ENCODE measurements at places on chromosomes 5 and 9.
A peak's percentile ranks its signal among the peaks of the same experiment; 100 is the strongest.

- DNase-seq = no peak
Observed at GRCh38 chr5:10432059-10433008, 9.3 kb upstream of the ROPN1L start.

DNA sequence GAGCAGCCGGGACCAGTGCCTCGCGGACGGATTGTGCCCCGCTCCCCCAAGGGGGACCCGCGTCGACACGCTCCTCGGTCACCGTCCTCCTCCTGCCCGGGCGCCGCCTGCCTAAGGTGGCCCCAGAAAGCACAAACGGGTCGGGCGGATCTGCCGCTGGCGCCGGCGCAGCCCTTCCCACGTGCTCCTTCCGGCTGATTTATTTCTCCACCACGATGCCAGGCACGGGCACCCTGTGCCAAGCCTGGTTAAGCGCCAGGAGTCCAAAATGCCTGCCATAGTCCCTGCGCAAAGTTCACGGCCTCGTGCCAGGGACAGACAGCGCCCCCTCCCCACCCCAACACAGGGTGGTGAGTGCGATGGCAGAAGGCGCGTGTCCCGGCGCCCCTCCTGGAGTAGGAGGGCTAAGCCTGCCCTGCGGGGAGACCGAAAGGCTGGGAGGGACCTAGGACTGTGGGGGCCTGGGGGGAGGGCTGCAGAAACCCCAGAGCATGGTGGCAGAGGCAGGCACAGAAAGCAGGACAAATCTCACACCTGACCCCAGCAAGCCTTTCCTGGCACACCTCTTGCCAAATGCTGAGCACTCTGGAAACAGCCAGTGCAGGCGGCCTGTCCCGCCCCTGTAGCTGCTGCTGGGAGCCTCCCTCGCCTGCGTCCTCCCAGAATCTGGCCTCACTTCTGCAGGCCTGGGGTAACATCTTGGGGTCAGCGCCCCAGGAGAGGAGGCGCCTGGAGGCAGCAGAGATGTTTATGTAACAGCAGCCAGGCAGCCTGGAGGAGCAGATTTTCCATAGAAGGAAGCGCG lies 1.1 kb upstream of the NOTCH1 start:
- DNase-seq = no peak

DNA sequence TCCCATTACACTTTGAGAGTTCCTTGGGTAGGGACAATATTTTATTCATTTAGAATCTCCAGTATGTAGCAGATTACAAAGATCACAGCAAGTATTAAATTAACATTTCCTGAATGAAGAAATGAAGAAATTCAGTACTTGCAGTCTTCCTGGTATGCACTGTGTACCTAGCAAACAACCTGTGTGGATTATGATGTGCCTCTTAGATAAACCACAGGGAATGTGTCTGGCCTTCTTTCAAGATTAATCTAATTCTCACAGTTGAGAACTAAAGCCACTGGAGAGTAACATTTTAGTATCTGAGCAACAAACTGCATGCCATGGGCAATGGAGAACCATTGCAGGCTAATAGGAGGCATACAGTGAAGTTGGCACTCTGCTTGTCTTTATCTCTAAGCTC lies 199.4 kb downstream of the AP3B1 start:
- DNase-seq = no peak

- no peak for DNase-seq
Observed at GRCh38 chr9:6234014-6234413, 18.4 kb downstream of the IL33 start.

DNA sequence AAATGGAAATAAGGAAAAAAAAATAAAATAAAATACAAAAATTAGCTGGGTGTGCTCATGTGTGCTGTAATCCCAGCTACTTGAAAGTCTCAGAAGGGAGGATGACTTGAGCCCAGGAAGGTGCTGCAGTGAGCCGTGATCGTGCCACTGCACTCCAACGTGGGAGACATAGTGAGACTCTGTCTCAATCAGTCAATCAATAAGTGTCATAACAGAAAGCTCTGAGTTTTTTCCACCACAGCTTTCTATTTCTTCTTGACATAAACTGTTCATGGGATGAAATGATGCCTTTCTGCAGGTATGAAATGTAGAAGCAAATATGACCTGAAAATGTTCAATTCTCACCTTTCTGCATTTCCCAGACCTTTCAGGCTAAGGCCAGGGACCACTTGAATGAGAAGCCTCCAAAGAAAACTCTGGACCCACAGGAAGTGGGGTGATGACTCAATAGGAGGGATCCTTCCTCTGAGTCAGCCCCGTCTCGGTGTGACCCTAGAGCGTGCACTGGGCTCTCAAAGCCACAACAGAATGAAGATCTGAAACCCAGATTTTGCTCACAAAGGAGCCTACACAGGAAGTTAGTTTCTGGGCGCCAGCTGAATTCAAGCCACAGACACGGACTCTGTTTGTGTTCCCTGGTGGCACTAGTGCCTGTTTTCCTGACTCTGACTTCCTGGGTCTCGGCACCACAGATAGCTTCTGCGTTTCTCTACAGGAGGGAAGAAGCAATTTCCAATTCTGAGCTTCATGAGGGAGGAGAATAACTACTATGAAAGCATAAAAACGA lies 62.0 kb downstream of the ANKH start:
- peak; percentile 28 for DNase-seq

DNA sequence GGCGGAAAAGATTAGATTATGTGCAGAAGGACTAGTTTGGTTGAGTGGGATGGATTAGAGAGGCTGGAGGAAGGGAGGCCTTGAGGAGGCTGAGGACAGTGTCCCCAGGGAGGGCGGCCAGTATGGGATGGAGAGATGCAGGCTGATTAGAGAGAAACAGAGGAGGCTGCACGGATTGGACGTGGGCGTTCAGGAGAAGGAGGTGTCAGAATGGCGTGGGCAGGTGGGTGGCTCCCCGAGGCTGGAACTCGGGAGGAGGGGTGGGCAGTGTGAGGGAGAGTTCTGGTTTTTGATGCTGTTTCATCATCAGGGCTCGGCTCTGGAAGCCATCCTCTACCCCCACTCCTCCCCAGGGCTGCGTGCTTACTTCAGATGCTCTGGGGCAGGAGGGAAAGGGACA lies 13.0 kb downstream of the CDHR2 start:
- DNase-seq = no peak

- no peak for DNase-seq
Observed at GRCh38 chr9:36938617-36939016, 95.5 kb downstream of the PAX5 start.

DNA sequence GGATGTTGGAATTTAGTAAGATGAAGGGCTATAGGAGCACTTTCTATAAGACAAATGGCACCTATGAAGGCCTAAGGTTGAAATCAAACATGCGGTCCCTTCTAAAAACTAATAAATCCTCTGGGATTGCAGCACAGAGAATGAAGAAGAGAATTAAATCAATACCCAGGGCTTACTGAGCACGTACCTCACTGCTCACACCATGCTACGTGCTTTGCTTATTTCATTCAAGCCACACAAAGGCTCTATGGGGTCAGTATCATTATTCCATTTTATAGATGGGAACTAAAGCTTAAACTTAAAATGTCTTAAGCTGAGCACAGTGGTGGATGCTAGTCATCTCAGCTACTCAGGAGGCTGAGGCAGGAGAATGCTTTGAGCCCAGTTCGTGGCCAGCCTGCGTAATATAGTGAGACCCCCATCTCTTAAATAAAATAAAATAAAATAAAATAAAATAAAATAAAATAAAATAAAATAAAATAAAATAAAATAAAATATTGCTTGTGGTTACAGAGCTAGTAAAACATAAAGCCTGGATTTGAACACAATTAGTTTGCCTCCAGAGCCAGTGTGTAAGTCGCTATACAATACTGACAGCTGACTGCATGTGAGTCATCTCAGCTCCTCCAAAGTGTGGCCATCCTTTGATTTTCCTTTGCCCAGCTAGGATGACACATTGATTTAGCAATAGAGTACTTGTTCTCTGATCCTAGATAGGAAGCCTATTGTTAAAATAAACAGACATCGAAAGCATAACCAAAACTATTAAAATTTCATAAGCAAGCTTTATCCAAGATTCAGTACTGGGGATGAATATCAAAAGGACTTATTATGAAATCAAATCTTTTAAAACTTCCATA lies 20.9 kb upstream of the DPYSL3 start:
- no peak for DNase-seq

GRCh38 chr5:142958944-142959682 lies 188.9 kb downstream of the ARHGAP26 start:
- DNase-seq = no peak

GRCh38 chr5:74386571-74387334 lies 253.8 kb downstream of the ENC1 start:
- no peak for DNase-seq

DNA sequence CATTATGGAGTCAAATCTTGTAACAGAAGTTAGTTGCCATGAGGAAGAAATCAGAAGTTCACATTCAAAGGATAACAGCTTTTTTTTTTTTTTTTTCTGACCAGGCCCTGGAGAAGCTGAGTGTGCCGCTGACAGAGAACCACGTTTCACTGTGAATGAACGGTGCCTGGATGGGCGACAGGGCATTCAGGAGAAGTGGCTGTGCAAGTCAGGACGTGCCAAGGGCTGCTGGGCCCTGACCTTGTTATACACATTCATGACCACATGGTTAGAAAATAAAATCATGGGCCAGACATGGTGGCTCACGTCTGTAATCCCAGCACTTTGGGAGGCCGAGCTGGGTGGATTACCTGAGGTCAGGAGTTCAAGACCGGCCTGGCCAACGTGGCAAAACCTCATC lies 91.6 kb downstream of the ANKH start:
- no peak for DNase-seq

DNA sequence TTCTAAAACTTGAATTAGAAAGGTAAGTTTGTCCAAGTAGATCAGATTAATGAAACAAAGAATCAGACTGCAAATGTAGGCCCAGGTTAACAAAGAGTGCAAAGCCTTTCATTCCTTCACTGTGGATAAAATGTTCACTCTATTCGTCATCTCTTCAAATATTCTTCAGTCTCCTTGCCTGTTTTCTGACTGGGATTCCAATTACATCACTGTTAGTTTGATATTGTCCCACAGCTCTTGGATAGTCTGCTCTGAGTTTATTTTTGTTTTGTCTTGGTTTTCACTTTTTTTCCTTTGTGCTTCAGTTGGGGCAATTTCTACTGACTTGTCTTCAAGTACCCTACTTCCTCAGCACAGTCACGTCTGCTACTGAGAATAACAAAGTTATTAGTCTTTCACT lies 38.5 kb upstream of the GZMA start:
- DNase-seq = no peak

- DNase-seq = no peak
Observed at GRCh38 chr9:70578720-70579119, 164.3 kb upstream of the KLF9 start.

DNA sequence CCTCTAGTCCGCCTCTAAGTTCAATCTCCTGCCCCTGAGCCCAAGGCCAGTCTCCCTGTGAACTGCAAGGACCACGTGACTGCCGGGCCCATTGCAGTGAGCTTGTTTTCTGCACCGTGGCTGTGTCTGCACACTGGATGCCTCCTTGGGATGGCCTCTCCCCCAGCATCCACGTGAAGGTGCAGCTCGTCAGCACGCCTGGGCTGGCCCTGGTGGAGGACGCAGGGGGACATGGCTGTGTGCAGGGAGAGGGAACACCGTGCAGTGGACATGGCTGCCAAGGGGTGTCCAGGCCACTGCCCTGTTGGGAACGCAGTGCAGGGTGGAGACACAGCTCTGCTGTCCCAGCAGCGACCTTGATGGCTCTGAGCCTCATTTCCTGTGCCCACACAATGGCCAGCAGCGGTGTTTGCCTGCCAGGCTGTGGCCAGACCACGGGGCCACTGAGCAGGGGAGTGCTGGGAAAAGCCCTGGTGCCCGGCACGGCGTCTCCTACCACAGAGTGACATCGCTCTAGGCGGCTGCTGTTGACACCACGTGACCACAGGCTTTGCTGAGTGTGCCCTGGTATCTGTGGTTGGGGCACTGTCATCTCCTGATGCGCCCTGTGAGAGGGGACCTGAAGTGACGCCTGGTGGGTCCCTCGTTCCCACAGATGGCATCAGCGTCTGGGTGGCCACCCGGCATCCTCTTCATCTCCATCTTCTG lies 26.9 kb upstream of the EXOC3 start:
- no peak for DNase-seq

DNA sequence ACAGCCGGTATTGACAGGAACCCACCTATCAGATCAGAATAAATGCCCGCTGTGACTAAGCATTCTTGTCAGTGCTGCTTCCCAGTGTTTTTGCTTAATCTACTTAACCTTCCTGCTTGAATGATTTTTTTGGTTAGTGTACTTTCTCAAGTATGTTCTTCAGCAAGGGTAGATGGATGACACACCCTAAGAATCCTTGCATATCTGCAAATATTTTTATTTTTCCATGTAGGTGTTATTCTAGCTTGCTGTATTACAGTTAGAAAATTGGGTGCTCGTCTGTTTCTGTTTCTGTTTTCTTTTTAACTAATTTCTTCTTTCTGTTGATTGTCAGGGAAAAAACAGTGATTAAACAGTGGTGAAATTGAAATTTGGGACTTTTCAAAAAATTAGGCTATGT lies 64.5 kb downstream of the SEC61B start:
- DNase-seq = no peak

- no peak for DNase-seq
Observed at GRCh38 chr5:5342784-5343183, 79.7 kb upstream of the ICE1 start.

- no peak for DNase-seq
Observed at GRCh38 chr5:6585939-6586646, 46.8 kb downstream of the NSUN2 start.

DNA sequence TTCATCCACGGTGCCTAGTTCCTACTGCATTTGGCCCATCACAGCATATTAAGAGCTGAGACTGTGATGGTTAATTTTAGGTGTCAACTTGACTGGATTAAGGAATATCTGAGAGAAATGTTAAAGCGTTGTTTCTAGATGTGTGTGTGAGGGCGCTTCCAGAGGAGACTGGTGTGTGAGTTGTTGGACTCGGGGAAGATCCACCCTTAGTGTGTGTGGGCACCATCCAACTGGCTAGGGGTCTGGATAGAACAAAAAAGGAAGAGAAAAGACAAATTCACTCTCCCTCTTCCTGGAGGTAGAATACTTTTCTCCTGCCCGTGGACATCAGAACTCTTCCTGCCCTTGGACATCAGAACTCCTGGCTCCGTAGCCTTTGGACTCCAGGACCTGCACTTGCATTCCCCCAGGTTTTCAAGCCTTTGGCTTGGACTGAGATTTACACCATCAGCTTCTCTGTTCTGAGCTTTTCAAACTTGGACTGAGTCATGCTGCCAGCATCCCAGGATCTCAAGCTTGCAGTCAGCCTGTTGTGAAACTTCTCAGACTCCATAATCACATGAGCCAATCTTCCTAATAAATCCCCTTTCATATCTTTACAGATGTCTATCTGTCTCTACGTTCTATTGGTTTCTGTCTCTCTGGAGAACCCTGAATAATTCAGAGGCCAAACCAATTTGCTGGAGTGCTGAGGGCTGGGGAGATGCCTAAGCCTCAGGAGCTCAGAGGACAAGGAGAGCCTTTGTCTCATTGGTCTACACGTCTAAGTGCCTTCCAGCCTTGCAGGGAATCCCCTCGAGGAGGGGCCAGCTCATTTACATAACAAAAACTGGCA lies 164.5 kb downstream of the DCP2 start:
- DNase-seq = no peak

DNA sequence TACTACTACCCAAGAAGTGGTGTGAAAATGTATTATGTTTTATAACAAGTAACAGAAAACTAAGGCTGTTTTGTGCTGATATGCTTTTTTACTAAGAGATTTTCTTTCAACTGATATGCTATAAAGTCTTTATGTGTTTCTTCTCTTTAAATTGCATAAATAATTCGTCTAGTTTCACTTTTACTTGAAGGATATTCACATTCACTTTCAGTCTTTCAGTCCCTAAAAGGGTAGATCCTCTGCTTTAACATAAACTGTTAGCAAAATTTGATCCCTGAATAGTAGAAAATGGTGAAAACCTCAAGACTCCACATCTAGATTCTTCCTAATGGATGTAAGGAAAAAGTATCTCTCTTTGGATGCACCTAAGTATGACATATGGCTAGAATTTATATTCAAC lies 69.0 kb upstream of the FST start:
- DNase-seq = no peak

All from stimulated activated CD8-positive, alpha-beta memory T cell treated with anti-CD3 and anti-CD28 coated beads, Interleukin-4, amount 100 ng/mL, for 1 hour (primary cell).